ENCODE measurements at places on chromosomes 11 and 22. TPM values are rescaled to one million over a fixed set of nuclear protein-coding genes. Genes with fewer than 3 reads are reported as not detected.
A peak's percentile ranks its signal among the peaks of the same experiment; 100 is the strongest.

NARS2 gene
- total RNA-seq: 25.2 TPM

KDM2A gene
- total RNA-seq: 97.6 TPM

NRXN2 gene
- total RNA-seq: 0.46 TPM

LRRC56 gene
- 9.1 TPM for total RNA-seq

HORMAD2 gene
- not detected for total RNA-seq

MIOX gene
- total RNA-seq: not detected

KCNJ4 gene
- total RNA-seq: not detected

MRPL11 gene
- total RNA-seq: 51.2 TPM

KAT5 gene
- total RNA-seq: 107 TPM

MAPK8IP1 gene
- total RNA-seq: 19.8 TPM

DGCR6 gene
- total RNA-seq: 2.7 TPM

PGA4 gene
- not detected for total RNA-seq

PLA2G3 gene
- 0.23 TPM for total RNA-seq

SCGB1C1 gene
- total RNA-seq: not detected

- H3K27me3 ChIP-seq: no peaks in the 10 kb centered on the region
- no peak overlapping the region for H3K27ac ChIP-seq
- H3K36me3 ChIP-seq: no peaks in the 10 kb centered on the region
- DNase-seq: no peak
- H3K4me1 ChIP-seq: no peaks in the 10 kb centered on the region
- H3K4me3 ChIP-seq: no peak overlapping the region
Observed at GRCh38 chr11:33476945-33477606, 219.9 kb downstream of the HIPK3 start.

- H3K27me3 ChIP-seq: peaks cover 58% of the 10 kb centered on the region
- H3K27ac ChIP-seq: no peak overlapping the region
- no peaks in the 10 kb centered on the region for H3K36me3 ChIP-seq
- no peak overlapping the region for H3K4me3 ChIP-seq
- no peak for DNase-seq
Observed at GRCh38 chr11:122979815-122980595, 1.6 kb downstream of the BSX start.

DNA sequence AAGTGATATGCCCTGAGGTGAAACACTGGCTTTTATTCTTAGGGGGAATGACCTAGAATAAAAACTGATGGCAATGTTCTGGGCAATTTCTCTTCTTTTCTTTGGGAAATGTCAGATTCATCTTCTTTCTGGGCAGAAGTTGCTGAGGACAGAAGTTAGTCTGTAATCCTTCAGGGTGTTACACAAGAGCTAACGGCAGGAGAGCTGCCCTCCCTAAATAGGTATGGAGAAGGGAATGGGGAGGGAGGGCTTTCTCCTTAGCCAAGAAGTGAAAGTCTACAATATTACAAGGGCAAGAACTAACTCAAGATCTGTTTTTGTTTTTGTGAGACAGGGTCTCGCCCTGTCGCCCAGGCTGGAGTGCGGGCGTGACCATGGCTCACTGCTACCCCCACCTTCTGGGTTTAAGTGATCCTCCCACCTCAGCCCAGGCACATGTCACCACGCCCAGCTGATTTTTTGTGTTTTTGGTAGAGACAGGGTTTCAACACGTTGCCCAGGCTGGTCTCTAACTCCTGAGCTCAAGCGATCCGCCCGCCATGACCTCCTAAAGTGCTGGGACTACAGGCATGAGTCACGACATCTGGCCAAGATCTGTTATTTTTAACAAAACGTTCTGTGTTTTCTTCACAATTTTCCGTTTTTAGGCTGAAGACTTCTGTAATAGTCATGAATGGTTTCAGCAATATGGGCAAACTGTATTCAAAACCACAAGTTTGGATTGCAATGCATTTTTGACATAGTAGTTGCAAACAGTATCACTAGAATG lies 7.2 kb downstream of the PIWIL4 start:
- H3K27me3 ChIP-seq: no peaks in the 10 kb centered on the region
- no peaks in the 10 kb centered on the region for H3K36me3 ChIP-seq
- no peak overlapping the region for H3K4me3 ChIP-seq
- H3K4me1 ChIP-seq: peaks cover 2% of the 10 kb centered on the region
- no peak for DNase-seq

GRCh38 chr11:93166194-93166593 lies 31.6 kb downstream of the SLC36A4 start:
- no peak overlapping the region for H3K4me3 ChIP-seq
- no peaks in the 10 kb centered on the region for H3K4me1 ChIP-seq
- no peak overlapping the region for H3K27ac ChIP-seq
- H3K27me3 ChIP-seq: no peaks in the 10 kb centered on the region
- no peak for DNase-seq

DNA sequence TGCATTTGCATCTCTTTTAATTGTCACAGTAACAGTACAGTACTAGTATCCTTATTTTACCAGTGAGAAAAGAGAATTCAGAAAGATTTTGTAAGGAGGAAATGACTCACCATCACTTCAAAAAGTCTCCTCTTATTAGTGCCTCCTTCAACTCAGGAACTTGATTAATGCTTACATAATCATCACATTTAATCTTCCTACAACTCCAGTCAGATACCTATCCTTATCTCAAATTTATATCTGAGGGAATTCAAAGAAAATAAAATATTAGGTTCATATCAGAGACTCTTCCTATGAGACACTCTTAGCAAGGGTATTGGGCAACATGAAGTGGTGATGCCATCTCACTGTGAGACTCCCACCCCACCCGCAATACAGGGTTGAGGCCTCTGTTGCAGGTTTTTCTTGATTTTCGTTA lies 26.1 kb upstream of the CTSC start:
- no peaks in the 10 kb centered on the region for H3K27me3 ChIP-seq
- no peak overlapping the region for H3K27ac ChIP-seq
- no peaks in the 10 kb centered on the region for H3K36me3 ChIP-seq
- H3K4me3 ChIP-seq: no peak overlapping the region

GRCh38 chr22:17339095-17339693 lies 30.1 kb upstream of the CECR2 start:
- no peaks in the 10 kb centered on the region for H3K4me1 ChIP-seq
- H3K27me3 ChIP-seq: no peaks in the 10 kb centered on the region
- no peak overlapping the region for H3K4me3 ChIP-seq
- DNase-seq: no peak
- H3K36me3 ChIP-seq: no peaks in the 10 kb centered on the region

DNA sequence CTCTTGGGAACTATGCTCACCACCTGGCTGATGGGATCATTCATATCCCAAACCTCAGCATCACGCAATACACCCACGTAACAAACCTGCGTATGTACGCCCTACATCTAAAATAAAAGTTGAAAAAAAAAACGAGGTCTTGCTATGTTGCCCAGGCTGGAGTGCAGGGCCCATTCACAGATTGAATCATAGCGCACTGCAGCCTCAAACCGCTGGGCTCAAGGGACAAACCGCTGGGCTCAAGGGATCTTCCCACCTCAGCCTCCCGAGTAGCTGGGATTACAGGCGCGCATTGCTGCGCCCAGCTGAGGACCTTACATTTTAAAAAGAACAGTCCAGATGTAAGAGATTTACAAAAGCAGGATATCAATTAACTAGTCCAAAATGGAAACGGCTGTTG lies 41.9 kb upstream of the EMID1 start:
- H3K27me3 ChIP-seq: no peaks in the 10 kb centered on the region
- DNase-seq: no peak
- no peaks in the 10 kb centered on the region for H3K4me1 ChIP-seq
- H3K27ac ChIP-seq: no peak overlapping the region

DNA sequence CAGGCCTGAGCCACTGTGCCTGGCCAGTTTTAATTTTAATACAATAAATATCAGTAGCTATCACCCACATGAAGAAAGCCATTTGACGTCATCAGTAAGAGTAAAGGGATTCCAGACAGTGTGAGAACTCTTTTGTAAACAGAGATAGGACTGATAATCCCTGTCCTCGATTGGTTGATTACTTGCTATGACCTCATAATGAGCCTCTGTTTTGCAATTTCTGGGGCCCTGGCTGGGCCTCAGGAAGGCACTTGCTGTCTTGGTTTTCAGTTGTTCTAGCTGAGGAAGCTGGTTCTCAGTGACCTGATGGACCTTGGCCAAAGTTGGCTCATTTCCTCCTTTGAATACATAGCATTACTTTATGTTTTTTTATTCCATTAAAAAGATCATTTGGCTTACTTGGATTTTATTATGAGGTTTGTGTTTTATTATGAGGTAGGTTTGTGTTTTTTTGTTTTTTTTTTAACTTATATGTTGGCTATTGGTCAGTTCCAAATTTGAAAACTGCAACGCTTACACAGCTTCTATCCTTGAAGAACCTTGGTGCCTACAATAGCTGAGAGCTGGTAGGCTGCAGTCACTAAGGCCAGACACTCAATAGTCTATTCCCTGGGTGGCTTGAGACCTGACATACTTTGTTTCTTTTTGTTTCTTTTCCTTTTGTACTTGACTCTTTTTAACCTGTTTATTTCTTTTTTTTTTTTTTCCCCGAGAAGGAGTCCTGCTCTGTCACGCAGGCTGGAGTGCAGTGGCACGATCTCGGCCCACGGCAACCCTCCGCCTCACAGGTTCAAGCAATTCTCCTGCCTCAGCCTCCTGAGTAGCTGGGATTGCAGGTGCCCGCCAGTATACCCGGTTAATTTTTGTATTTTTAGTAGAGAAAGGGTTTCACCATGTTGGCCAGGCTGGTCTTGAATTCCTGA lies 20.0 kb downstream of the MARK2 start:
- H3K27me3 ChIP-seq: no peaks in the 10 kb centered on the region
- peak overlapping the region; percentile 64 for H3K27ac ChIP-seq
- no peak for DNase-seq
- H3K36me3 ChIP-seq: no peaks in the 10 kb centered on the region
- peaks cover 6% of the 10 kb centered on the region for H3K4me1 ChIP-seq
- no peak overlapping the region for H3K4me3 ChIP-seq

DNA sequence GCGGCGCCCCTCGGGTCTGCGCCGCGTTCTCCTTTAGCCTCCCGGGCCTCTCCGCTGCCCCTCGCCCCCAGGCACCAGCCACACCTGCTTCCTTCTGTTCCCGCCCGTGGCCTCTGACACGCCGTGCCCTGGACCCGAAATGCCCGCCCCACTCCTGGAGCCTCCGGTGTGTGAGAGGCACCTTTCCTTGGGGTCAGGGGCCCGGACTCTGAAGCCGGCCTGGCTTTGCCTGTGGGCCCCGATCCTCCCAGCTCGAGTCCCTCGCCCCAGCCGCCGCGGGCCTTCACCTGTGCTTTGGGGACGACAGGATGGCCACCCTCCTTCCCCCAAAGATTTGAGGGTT lies 661 bp upstream of the CDPF1 start:
- peak overlapping the region; percentile 88 for H3K27ac ChIP-seq
- H3K36me3 ChIP-seq: no peaks in the 10 kb centered on the region
- no peak for DNase-seq
- no peaks in the 10 kb centered on the region for H3K4me1 ChIP-seq

DNA sequence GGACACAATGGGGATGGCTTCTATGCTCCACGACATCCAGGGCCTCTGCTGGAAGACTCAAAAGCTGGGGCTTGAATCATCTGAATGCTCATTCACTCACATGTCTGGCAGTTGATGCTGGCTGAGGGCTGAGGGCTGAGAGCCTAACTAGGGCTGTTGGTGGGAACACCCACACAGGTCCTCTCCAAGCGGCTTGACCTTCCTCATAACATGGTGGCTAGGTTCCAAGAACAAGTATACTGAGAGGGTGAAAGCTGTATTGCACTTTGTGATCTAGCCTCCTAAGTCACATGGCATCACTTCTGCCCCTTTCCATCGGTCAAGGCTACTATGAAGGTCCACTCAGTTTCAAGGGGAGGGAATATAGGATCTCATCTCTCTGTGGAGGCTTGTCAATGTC lies 7.5 kb downstream of the TMEM151A start:
- peaks cover 3% of the 10 kb centered on the region for H3K27me3 ChIP-seq
- H3K4me3 ChIP-seq: no peak overlapping the region
- no peak overlapping the region for H3K27ac ChIP-seq
- no peaks in the 10 kb centered on the region for H3K36me3 ChIP-seq
- DNase-seq: no peak
- H3K4me1 ChIP-seq: no peaks in the 10 kb centered on the region

DNA sequence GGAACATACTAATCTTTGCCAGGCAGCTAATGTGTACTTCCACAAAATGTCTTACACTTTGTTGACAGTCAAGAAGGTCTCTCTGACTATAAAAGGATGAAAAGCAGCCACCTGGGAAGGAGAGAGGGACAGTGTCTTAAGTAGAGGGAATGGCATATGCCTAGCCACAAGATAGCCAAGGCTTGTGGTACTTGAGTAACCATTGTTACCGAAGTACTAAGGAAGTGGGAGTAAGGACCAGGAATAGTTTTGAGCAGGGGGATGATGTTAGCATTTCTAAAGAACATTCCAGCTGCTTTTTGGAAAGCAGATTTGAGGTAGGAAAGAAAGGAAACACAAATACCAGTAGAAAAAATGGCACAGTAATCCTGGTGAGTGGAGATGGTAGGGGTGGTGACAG lies 3.4 kb downstream of the TMEM126A start:
- DNase-seq: no peak
- no peak overlapping the region for H3K4me3 ChIP-seq
- H3K4me1 ChIP-seq: peaks cover 4% of the 10 kb centered on the region
- H3K27ac ChIP-seq: no peak overlapping the region

DNA sequence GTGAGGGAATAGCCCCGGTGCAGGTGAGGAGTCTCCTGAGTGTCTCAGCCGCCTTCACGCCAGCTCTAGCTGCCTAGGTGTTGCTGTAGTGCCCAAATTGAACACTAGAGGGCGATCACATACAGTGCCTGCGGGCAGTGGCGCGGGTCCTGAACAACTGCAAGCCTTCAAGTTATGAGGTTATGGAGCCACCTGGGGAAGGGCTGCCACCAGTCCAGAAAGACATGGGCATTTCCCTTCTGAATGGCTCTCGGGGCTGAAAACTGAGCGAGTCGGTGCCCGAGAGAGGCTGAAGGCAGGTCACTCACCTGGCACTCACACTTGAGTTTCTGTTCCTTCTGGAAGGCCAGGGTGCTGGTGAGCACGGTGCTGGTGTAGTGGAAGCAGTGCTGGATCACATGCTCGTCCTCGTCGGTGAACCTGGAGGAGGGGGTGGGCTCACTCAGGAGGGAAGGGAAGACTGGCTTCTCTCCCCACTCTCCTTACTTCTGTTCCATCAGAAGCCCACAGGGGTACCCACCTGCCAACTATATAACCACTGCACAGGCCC lies 88.4 kb downstream of the PDE2A start:
- peaks cover 7% of the 10 kb centered on the region for H3K27me3 ChIP-seq
- H3K27ac ChIP-seq: no peak overlapping the region
- H3K36me3 ChIP-seq: no peaks in the 10 kb centered on the region
- DNase-seq: peak; percentile 68
- no peak overlapping the region for H3K4me3 ChIP-seq

All from prostate gland (tissue), 2 donors.